ENCODE measurements at places on chromosomes 5 and 9. TPM values are rescaled to one million over a fixed set of nuclear protein-coding genes. Genes with fewer than 3 reads are reported as not detected.

The STPG3 gene
- total RNA-seq: not detected

The CTXN3 gene
- total RNA-seq: not detected

The EDIL3 gene
- total RNA-seq: 14.3 TPM

The STING1 gene
- 58.5 TPM for total RNA-seq

The CRAT gene
- 62.2 TPM for total RNA-seq

The PAXX gene
- total RNA-seq: 32.3 TPM

The ADGRD2 gene
- not detected for total RNA-seq

- no peak for ATAC-seq
Measured at GRCh38 chr9:116724123-116724522, 37.0 kb downstream of the TRIM32 start.

GRCh38 chr9:98099346-98099745, 19.7 kb downstream of the TRIM14 start:
- no peak for ATAC-seq

- no peak for ATAC-seq
Measured at GRCh38 chr5:122906768-122907167, 61.4 kb downstream of the SNX24 start.

GRCh38 chr9:98539954-98540353, 168.8 kb downstream of the GABBR2 start:
- ATAC-seq: no peak

DNA sequence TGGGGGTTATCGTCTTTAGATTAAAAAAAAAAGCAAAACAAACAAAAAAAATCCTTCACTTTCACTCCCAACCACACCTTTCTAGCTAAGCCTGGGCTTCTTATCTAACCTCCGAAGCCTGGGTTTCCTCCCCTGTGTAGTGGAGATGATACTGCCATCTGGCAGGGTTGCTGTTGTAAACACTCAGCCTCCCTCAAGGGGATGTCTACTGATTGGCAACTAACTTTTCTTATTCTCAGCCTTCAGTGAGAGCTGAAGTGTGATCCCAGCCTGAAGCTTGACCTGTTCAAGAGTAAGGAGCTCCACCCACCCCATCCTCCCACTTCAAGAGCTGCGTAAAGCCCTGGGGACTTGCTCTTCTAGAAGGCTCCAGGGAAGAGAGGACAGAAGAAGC, 21.5 kb upstream of the WWC1 start:
- ATAC-seq: no peak

DNA sequence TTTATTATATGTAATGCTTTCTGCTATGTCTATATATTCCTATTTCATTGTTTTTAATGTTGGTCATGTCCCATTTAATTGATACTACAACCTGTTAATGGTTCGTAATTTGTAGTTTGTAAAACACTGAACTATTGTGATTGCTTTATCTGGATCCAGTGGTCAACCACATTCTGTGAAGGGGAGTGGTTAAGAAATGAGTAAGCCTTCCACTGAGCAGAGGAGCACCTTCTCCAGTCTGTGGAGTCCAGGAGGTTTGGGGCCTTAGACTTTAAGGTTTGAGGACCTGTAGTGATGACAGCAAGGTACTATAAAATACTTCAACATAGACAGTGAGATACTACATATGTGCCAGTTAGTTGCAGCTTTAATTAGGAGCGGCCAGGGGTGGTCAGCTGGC, 67.7 kb upstream of the RAD23B start:
- no peak for ATAC-seq

DNA sequence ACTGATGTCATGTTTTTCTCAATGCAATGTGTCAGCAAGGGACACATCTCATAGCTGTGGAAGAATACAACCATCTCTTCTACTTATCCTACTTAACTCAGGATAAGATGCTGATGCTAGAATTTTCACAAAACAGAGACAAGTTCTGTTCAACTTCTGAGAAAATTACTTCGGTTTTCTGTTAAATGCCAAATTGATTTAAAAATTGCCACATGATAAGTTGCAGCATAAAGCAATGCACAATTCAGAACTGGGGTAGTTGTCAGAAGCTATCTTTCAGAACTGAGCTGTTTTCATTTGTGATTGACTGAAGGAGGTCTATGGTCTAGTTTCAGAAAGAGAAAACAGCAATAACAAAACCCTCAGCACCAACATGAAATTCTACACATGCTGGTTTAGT, 954.8 kb upstream of the C9orf72 start:
- no peak for ATAC-seq

DNA sequence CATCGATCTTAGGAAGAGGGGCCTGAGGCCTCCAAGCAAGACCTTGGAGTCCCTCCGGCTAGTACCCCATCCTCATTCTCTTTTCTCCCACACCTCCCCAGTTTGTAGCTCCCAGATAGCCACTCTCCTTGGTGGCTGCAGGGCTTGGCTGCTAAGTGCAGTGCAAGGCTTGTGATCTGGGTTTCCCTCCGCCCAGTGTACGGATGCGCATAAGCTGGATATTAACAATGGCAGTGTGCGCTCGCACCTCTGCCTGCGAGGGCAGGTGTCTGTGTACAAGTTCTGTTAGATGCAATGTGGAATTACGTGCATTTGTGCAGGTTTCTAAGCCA, 71.0 kb upstream of the TBCA start:
- ATAC-seq: no peak

DNA sequence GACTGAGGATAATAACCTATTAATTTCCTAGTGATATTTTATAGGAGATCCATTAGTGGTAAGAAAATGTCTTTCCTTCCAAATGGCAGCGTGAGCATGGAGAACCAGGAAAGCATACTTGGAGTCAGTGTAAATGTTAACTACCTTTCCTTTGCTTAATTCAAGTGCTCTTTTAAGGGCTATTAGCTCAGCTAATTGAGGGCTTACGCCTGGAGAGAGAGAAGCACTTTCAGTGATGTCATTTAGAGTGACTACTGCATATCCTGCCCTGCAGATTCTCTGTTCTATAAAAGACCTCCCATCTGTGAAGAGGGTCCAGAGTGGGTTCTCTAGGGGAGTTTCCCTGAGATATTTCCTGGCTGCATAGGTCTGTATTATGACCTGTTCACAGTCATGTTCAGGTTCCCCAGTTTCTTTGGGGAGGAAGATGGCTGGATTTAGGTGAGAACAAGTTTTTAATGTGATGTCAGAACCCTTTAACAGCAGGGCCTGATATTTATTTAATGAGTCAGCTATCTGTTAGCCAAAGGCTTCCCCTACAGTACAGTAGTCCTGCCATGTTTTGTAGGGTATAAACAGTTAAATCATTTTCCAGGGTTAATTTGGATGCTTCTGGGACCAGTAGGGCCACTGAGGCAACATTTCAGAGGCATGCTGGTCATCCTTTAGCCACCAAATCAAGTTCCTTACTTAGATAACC, 89.6 kb downstream of the TRIM36 start:
- no peak for ATAC-seq

DNA sequence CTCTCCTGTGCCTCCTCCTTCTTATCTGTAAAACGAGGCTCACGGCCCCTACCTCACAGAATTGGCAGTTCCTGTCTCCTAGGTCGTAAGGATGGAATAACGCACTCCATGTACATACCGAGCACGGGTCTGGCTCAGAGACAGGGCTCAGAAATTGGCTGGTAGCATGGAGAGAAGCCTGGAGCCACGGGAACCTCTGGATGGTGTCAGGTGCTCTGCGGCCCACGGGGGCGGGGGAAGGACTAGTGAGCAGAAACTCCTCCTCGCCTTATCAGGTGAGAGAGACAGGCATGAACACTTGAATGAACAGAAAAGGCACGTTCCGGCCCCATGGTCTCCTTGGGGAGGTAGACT, 15.4 kb upstream of the C5orf47 start:
- peak; percentile 47 for ATAC-seq

GRCh38 chr5:55180016-55180415, 7.0 kb upstream of the CDC20B start:
- ATAC-seq: no peak

GRCh38 chr5:74659172-74659571, 18.6 kb upstream of the ENC1 start:
- ATAC-seq: no peak

DNA sequence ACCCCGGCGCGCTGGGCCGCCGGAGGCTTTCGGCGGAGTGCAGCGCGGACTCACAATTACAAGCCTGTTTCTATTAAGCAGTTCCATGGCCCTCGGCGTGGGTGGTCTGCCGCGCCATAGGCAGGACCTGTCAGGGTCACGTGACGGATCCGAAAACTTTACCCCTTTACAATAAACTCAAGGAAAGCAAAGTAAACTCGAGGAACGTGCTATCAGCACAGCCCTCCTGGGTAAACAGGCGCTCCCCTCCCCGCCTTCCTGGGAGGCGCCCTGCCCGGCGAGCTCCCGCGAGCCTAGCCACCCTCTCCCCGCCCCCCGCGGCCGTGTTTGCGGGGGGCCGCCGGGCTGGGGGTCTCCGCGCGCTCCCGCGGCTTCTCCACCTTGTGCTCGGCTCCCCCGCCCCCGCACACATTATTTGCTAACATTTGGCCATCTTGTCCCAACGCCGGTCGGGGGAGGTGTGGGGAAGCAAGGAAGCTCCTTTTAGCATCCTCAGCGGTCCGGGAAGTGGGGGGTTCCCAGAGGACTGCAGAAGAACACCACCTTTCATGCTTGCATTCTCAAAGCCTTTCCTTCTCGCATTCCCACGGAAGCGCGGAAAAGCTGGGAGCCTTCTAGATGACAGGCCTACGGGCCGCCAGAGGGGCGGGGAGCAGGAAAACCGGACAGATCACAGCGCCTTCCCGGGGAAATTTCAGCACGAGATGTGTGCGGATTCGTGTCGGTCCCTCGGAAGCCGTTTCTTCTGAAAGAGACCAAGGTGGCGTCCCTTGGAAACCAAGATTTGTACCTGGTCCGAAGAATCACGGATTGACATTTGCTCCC, at the start of gene PTCH1:
Gene PTCH1, minus strand, starts transcription at position 238 of the 825 bp plus-strand sequence.
- ATAC-seq: peak; percentile 75
